Progenitor cell of endocrine pancreas (in vitro differentiated cells): ENCODE measurements at places on chromosomes 2 and 18.

DNA sequence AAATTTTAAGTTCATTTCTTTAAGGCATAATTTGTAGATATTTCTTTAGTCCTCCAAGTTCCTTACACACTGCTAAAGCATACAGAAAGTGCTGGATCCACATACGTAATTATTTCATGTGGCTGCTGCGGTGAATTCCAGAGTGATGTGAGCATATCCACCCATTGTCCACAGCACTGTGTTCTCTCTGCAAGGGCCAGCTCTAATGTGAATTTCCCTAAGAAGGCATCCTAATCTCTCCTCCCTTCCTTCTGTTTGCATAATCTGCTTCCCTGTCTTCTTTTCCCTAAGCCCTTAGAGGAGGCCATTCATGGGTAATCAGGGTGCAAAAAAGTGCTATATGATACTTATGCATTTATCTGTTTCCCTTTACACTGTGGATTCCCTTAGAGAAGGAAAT lies 57.2 kb downstream of the COBLL1 start:
- DNase-seq, result no peak

GRCh38 chr2:122056853-122057252 lies 301.4 kb downstream of the TSN start:
- no peak for DNase-seq

GRCh38 chr18:54737986-54738385 lies 90.3 kb upstream of the RAB27B start:
- no peak for DNase-seq

- DNase-seq, result no peak
Observed at GRCh38 chr2:758073-758820, 81.0 kb upstream of the TMEM18 start.

GRCh38 chr2:199312931-199313330 lies 144.8 kb downstream of the SATB2 start:
- no peak for DNase-seq

GRCh38 chr18:8974696-8975095 lies 127.8 kb upstream of the NDUFV2 start:
- no peak for DNase-seq

DNA sequence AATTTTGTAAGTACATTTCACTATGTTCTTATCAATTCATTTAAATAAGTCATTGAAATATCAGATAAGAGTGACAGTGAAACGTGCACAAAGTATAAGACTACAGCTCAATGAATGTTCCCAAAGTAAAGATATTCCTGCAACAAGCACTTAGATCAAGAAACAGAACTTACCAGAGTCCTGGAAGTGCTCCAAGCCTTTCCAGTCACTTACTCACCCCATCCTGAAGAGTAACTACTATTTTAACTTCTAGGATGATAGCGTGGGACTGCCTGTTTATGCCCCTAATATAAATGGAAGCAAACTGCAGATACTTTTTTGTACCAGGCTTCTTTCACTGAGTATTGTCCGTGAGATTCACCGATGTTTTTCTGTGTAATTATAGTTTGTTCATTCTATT lies 768.9 kb downstream of the SLC4A3 start:
- DNase-seq, result no peak

- DNase-seq, result no peak
Observed at GRCh38 chr18:80129672-80130367, 20.8 kb downstream of the ADNP2 start.

- DNase-seq, result no peak
Observed at GRCh38 chr2:235463893-235464292, 29.9 kb upstream of the AGAP1 start.

GRCh38 chr2:99765731-99766318 lies 276.0 kb upstream of the REV1 start:
- no peak for DNase-seq

GRCh38 chr2:210630873-210631560 lies 74.6 kb downstream of the CPS1 start:
- DNase-seq, result no peak

- no peak for DNase-seq
Observed at GRCh38 chr18:13716916-13717315, 9.4 kb downstream of the FAM210A start.

DNA sequence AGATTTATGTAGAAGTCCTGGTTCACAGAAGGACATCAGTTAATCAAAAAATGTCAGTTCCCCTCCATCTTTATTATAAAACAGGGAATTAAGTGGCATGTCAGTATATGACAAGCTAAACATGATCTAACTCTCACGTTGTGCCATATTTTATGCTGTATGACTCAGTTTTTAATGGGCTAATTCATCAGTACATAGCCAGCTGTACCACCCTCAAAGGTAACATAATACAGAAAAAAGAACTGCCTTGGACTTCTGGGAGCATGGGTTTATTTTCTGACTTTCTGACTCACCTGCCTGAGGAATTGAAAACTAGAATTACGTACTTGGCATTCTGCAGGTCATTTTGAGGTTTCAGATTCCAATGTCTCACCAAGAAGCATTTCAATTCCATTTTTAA lies 135.7 kb downstream of the CMPK2 start:
- no peak for DNase-seq

DNA sequence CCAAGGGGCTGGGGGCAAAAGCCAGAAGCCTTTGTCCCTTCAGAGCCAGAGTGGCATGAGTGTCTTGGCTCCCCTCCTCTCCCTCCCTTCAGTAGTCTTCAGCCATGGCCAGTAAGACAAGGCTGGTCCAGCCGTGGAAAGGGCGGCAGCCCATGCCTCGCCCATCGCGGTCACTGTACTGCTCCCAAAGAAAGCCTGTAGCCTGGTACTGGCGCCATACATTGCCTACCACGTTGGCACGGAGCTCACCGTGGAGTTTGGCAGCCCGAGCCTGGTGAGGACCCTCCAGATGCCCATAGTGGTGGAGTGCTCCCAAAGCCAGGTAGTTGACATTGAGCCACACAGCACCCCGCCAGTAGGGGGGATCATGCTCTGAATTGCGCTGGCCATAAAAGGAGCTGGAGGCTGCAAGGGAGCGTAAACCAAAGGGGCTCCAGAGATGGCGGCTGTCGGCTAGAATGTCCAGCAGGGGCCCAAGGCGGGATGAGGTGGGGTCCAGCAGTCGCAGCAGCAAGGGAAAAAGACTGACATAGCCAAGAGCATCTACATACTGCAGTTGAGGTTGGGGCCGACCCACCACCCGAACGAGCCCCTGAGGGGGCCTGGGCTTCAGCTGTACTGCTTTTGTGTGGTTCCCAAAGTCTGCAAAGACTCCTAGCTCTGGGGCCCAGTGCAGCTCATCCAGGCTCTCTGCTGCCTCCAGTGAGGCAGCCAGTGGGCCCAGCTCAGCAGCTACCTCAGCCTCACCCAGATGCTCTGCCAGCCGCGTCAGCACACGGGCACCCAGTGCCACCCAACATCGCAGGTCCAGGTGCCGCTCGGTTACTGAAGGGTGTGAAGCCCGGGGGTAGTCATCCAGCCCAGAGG lies 3.2 kb downstream of the WBP1 start:
- no peak for DNase-seq

DNA sequence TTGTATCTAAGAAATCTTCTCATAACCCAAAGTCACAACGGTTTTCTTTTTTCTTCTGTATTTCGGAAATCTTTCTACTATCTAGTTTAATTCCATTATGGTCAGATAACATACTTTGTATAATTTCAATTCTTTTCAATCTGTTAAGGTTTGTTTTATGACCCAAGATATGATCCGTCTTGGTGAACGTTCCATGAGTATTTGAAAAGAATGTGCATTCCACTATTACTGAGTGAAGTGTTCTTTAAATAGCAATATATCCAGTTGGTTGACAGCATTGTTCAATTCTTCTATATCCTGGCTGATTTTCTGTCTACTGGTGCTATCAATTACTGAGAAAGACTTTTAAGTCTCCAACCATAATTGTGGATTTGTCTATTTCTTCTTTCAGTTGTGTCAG lies 414.5 kb downstream of the TNS1 start:
- DNase-seq, result no peak

GRCh38 chr18:38362286-38362792 lies 796.7 kb upstream of the CELF4 start:
- no peak for DNase-seq

DNA sequence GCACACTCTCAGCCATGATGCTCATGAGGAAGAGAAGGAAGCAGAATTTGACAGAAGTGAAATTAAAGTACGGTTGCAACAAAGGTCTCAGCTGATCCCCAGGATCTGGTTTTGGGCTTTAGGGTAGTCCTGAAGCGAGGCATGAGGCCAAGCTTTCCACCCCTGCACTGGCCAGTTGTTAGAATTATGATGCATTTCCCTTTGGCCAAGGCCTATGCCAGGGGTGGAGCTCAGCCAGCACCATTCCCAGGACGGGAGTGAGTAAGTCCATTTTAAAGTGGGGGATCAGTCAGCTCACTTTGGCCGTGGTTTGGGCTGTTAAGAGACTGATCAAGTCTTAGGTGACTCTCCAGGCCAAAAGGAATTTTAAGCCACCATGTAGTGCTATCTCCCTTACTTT lies 314.5 kb upstream of the MMADHC start:
- DNase-seq, result no peak

DNA sequence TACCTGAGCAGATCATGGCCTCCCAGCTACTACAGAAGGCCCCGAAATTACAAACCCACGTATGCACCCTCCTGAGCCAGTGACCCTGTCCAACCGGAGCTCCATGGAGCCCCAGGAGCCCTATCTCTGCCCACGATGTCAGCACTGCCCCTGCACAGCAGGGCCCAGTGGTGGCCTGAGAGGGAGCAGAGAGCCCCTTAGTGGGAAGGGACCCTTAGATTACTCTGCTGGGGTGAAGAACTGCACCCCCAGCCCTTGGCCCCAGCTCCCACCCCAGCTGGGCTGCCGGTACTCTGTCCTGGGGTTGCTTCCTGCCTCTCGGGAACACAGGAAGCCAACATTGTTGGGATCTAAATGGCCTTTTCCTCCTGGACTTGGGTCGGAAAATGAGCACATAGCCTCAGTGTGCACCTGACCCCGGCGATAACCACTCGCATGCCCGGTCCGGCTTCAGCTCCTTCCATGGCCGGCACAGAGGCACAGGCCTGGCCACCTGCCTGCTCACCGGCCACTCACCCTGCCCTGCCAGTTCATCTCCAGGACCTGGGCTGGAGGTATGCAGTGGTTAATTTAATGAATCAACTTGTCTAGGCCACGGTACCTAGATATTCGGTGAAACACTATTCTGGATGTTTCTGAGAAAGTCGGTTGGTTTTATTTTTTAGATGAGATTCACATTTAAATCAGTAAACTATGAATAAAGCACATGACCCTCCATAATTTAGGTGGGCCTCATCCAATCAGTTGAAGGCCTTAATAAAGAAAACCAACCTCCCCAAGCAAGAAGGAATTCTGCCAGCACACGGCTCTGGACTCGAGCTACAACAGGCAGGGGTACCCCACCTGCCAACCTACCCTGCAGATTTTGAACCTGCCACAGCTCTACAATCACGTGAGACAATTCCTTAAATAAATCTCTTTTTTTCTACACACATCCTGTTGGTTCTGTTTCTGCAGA lies 19.2 kb downstream of the TNS1 start:
- DNase-seq, result no peak

DNA sequence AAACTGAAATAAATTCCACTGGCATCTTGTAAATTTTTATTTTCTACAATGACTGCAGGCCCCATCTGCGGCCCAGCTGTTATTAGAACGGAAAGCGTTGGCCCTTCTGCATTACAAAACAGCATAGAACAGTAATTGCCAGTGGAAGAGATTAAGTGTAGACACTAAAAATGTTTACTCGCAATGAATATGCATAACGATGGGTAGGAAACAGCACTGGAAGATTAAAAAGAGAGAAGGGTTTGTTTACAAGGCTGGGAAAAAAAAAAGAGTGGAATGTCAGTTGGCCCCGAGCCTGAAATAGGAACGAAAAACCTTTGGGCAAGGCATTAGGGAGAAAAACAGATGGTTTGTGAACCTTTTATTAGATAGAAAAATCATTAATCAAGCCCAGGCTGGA lies 275.9 kb upstream of the TCF4 start:
- DNase-seq, result no peak

DNA sequence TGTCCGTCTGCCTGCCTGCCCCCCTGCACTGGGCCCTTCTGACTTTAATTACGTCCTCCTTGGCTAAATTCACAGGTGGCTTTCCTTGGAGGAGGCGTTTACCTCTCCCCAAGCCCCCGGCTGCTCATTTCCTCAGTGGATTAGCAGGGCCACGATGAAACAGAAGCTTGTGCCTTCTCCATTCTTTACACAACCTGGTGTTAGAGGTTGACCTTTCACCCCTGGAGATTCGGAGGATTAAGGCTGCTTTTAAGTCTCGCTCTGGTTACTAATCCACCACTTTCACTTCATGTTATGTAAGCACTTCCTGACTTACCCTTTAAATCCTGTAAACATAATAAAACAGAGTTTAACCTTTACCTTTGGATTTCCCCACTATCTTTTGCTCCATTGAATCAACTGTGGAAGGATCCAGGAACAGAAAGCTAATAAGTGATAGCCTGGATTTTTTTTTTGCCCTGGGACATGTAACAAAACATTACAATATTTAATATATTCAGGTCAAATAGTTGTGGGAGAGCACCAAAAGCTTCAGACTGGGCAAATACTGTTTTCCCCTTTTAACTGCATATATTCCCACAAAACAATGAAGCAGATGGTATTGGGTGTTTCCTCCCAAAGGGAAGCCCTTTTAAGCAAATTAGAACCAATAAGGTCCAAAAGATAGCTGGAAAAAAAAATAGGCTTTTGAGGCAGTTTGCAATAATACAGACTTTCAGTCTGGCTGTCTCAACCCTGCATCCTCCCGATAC lies 370.2 kb downstream of the EN1 start:
- no peak for DNase-seq

DNA sequence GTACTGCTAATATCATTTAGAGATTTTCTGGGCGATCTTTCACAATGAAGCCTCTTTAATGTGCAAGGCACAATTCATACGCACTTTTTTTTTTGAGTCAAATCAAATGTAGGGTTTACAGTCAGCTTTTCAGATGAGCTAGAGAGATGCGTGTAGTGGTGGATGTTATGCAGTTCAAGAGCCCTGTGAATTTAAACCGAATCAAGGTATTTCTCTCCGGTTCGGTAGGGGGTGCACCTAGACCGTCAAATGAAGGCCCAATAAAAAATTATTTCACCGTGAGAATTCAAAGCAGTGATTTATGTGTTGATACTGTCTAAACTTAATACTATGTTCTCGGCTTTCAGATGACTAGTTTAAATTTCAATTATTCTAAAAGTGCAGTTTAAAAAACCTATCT lies 1.1 kb downstream of the PTH2R start:
- DNase-seq, result no peak

GRCh38 chr2:45823723-45824206 lies 172.3 kb downstream of the PRKCE start:
- no peak for DNase-seq

- no peak for DNase-seq
Observed at GRCh38 chr2:52113338-52113737, 1081.4 kb upstream of the NRXN1 start.

GRCh38 chr18:13131283-13131682 lies 87.3 kb upstream of the LDLRAD4 start:
- no peak for DNase-seq

- no peak for DNase-seq
Observed at GRCh38 chr18:49447810-49448745, 12.4 kb downstream of the DYM start.

DNA sequence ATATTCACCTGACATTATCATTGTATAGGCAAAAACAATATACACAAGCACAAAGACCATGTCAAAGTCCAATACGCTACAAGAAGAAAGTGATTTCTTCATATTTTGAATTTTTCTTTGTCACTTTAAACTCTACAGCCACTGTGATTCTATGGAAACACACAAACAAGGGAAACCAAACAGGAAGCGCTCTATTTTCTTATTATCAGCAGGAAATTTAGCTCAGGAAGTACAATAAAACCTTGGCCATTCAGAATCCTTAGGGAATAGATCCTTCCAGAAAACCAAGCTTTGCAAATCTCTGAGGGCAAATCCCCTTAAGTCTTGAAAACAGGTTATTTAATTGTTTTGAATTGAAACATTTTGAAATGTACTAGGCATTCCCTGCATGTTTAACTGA lies 336.2 kb downstream of the EPHA4 start:
- DNase-seq, result no peak
